ENCODE measurements at places on chromosomes 2 and 18.
A peak's percentile ranks its signal among the peaks of the same experiment; 100 is the strongest.

DNA sequence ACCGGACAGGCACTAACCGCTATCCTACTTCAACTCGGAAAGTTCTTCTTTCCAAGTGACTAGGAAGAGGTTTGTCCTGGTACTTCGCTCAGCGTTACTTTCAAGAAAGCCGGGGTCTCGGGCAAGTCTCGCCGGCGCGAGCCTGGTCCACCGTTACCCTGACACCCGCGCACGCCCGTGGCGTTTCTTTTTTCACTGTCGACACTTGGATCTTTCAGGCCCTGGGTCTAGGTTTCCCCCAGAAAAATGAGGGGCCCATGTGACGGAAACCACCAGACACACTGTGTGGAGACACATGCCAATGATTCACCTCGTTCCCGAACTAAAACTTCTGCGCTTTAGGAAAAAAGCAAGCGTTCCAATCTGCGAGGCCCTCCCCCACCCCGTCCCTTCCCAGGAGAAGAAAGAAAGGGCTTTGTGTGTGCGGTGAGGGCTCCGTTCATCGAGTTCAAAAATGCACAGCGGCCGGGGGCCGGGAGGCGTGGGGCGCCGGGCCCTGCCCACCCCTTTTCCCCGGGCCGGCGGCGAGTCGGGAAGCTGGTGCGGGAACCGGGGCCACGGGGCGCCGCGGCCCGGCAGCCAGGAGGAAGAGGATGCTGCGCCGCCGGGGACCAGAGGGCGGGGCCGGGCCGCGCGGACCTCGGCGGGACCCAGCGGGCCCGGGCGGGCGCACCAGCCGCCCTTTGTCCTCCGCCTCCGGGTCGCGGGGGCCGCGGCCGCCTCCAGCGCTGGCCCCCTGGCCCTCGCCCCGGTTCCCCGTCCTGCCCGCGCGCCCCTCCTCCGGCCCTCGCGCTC is 2.6 kb downstream of the ZNF521 start:
- peak; percentile 47 for DNase-seq

DNA sequence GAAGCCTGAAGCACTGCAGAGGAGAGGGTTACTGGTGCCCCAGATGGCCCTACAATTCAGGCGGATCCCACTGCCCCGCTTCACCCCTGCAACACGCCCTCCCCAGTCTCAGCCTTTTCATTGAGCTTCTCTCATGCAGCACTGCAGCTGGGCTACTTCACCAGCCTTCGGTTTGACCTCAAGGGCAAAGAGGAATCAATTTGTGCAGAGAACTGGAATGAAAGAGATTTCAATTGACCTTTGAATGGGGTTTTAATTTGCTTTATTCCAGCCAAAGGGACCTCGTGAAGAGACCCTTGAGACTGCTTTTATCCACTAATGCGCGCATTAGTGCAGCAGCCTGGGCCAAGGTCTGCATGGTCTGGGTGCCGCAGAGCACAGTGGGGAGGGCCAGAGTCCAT is 8.8 kb upstream of the POMC start:
- DNase-seq: no peak

- no peak for DNase-seq
Observed at GRCh38 chr18:12034241-12035100, 53.2 kb downstream of the IMPA2 start.

- peak; percentile 35 for DNase-seq
Observed at GRCh38 chr2:68230241-68231060, 21.9 kb downstream of the PPP3R1 start.

GRCh38 chr2:31286961-31287550 is 53.1 kb downstream of the EHD3 start:
- DNase-seq: peak; percentile 51

GRCh38 chr2:150327564-150328489 is 159.6 kb downstream of the RND3 start:
- no peak for DNase-seq

DNA sequence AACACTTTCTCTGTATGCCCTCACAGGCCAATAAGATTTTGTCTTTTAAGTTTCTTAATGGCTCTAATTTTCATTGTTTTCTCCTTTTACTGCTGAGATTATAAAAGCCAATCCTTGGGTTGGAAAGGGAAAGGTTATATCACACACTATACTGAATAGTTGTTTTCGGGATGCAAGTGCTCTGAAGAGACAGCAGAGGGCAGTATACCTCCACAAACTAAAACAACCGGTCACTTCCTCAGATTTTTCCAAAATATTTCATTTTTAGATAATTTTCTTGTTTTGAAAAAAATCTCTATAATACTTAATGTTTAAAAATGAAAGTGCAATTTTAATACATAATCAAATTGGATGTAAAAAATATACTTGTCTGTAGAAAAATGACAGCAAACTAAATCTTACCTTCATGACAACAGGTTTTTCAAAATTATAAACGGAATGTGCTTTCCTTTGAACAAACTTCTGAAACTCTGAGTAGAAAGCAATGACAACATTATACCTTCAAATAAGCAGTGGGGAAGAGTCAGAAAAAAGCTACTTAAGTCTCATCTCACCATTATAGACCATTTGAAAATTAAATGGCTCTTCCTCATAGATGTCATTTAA is 82.7 kb downstream of the ORC4 start:
- peak; percentile 43 for DNase-seq

- DNase-seq: no peak
Observed at GRCh38 chr18:8695932-8696517, 9.3 kb upstream of the MTCL1 start.

DNA sequence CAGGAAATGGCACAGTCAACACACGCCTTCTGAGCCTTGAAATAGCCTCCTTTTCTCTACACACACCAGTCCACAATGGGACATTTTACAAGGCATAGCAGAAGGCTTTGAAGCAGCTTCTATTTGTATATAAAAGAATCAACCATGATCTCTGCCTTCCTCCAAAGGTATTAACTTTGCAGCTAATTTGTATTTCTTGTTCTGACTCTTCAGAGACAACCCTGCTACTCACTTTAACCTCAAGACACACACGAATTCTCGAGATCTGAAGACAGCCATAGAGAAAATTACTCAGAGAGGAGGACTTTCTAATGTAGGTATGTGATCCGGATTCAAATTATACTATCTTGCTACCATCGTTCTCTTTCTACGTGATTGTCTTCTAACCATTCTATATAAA is 104.6 kb downstream of the VIT start:
- no peak for DNase-seq

GRCh38 chr2:55965276-55965675 is 41.7 kb upstream of the EFEMP1 start:
- no peak for DNase-seq

GRCh38 chr2:221399183-221399582 is 172.9 kb downstream of the EPHA4 start:
- DNase-seq: no peak

GRCh38 chr2:24132543-24132942 is 9.3 kb downstream of the FAM228B start:
- DNase-seq: no peak

GRCh38 chr18:62186499-62186773 is 420 bp downstream of the PIGN start:
- peak; percentile 31 for DNase-seq

- no peak for DNase-seq
Observed at GRCh38 chr2:172826522-172826921, 90.9 kb downstream of the RAPGEF4 start.

- DNase-seq: peak; percentile 81
Observed at GRCh38 chr2:236607471-236608187, 38.0 kb downstream of the ACKR3 start.

GRCh38 chr2:219171231-219171651 is 1.4 kb upstream of the SLC23A3 start:
- peak; percentile 95 for DNase-seq

- peak; percentile 48 for DNase-seq
Observed at GRCh38 chr18:62784966-62785413, 69.6 kb downstream of the PHLPP1 start.

GRCh38 chr18:50627594-50628532 is 68.0 kb downstream of the MAPK4 start:
- DNase-seq: no peak

- peak; percentile 94 for DNase-seq
Observed at GRCh38 chr2:38233231-38233983, 143.7 kb downstream of the ATL2 start.

- no peak for DNase-seq
Observed at GRCh38 chr18:62954366-62954765, 239.0 kb downstream of the PHLPP1 start.

- DNase-seq: no peak
Observed at GRCh38 chr2:219567791-219568361, 3.5 kb downstream of the OBSL1 start.

DNA sequence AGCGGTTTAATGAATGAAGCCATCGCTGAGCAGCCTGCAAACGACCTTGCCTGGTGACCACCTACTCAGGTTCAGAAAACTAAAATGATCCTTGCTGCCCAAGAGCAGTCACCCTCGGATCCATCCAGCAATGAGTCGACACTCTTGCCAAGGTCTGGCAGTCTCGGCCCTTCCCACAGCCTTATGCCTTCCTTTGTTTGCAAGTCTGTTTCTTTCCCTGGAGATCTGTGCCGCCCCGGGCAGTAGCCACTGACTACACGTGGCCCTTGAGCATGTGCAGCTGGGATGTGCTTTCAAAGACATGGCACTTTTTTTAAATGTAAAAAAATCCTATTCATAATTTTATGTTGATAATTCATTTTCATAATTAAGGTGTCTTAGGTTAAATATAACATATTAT is 37.2 kb upstream of the SLC35G4 start:
- no peak for DNase-seq

DNA sequence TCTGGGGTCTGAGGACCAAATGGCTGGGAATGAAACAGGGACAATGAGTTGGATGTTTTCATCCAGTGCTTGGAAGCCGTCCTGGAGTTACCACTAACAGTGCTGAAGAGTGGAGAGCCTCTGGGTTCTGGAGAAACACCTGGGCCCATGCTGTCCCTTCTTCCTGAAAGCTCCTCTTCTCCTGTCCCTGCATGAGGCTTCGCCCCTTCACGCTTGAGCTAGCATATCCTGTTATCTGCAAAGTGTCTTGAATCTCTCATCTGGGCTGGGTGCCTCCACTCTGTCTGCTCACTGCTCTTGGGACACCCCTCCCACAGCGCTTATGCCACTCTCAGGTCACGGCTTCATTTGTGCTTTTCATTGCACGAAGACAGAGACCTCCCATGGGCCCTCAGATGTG is 154.5 kb downstream of the MYCN start:
- no peak for DNase-seq

DNA sequence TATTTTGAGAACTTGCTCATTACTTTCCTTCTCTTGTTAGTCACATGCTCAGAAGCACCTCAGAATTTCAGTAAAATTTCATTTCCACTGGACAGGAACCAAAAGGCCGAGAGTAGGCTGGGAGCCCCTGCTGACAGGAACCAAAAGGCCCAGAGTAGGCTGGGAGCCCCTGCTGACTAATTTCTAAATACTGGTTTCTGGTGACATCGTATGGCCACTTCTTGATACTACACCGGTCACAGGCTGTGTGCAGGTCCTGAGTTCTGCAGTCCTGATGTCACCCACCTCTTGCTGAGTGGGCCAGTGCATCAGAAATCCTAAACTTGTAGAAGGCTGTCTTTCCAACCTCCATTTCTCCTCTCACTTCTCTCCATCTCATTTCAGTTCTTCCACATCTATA is 17.7 kb upstream of the EN1 start:
- DNase-seq: peak; percentile 63

DNA sequence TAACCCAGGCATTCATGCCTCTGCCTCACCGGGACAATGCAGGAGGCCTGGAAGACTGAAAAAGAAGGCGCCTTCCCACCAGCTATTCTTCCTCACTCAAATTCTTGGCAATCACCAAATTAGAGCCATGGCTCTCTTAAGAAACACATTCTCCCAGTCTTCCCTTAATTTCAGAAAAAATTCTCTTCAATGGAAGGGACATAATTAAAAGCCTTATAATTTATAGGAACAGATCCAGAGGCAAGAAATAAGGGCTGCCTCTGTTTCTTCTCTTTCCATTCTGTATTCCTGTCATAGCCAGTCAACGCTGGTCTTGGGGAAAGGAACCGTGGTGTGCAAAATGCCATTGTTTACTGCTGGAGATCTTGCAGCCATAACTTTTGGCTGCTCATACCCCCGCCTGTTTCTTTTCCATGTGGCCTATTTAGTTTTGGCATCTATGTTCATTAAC is 32.8 kb downstream of the DTNA start:
- DNase-seq: no peak

GRCh38 chr2:181234487-181234891 is 222.7 kb upstream of the ITGA4 start:
- peak; percentile 25 for DNase-seq

GRCh38 chr2:9189901-9190300 is 16.7 kb upstream of the ASAP2 start:
- peak; percentile 30 for DNase-seq

Measured in AG10803 (cell line).